Stimulated activated CD8-positive, alpha-beta memory T cell treated with anti-CD3 and anti-CD28 coated beads, Interleukin-15, amount 100 ng/mL, for 1 hour (primary cell): ENCODE measurements at places on chromosomes 13 and 19.

DNA sequence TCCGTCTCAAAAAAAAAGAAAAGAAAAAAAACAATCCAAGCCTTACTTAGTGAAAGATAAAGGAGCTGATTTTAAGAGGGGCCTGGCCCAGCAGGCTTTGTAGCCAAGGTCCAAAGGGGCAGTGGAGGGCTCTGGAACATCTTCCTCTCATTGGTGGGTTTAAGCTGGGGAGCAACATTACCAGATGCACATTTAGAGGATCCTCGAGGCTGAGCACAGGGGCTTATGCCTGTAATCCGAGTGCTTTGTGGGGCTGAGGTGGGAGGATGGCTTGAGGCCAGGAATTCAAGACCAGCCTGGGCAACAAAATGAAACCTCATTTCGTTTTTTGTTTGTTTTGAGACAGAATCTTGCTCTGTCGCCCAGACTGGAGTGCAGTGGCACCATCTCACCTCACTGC is 8.0 kb upstream of the TMEM160 start:
- no peak for DNase-seq

DNA sequence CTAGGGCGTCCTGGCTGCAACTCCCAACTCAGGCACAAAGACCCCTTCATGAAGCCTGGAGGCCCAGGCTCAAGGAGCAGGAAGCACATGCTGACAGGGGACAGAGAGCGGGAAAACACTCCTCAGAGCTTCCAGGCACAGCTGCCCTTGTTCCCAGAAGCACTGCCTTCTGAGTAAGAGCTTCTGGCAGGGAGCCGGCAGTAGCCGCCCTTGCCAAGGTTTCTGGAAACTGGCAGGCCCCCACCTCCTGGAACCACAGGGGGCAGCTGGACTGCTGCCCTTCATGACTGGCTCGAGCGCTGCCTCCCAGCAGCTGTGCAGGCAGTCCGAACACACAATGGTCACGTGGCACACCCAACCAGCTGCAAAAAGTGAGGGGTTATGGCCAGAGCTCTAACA is 33.6 kb upstream of the EPHX3 start:
- no peak for DNase-seq

DNA sequence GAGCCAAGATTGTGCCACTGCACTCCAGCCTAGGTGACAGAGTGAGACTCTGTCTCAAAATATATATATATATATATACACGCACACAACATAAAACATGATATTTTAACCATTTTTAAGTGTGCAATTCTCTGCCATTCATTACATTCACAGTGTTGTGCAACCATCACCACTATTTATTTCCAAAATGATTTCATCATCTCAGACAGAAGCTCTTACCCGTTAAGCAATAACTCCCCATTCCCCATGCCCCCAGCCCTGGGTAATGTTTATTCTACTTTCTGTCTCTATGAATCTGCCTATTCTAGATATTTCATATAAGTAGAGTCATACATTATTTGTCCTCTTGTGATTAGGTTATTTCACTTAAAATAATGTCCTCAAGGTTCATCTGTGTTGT is 20.3 kb downstream of the WDR88 start:
- no peak for DNase-seq

- no peak for DNase-seq
Measured at GRCh38 chr13:30103161-30103840, 204.1 kb downstream of the KATNAL1 start.

- DNase-seq, result no peak
Measured at GRCh38 chr13:79679334-79679733, 198.4 kb downstream of the NDFIP2 start.

DNA sequence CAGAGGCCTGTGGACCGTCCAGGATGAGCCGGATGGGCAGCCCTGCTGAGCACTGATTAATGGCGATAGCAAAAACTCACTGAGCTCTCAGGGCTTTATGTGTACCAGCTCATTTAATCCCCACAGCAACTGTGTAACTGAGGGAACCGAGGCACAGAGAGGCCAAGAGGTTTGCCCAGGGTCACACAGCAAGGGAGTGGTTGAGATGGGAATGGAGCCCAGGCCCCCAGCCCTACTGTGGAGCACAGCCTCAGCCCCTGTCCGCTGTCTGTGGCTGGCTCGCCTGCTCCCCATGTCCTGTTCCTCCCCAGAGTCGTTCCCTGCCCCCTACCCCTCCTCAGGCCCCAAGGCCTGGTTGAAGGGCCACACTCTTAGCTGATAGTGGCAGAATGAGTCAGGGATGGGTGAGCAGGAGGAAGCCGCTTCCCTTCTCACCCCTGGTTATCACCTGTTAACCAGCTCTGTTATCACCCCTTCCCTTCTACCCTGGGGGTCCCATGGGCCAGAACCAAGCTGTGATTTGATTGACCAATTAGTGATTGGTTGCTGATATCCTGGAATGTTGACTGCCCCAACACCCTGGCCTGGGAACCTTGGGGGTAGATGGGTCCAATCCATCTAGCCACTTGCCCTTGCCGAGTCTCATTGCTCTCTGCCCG is 21.2 kb downstream of the CAPN12 start:
- DNase-seq, result no peak

GRCh38 chr13:36548129-36548528 is 115.8 kb downstream of the CCNA1 start:
- no peak for DNase-seq

DNA sequence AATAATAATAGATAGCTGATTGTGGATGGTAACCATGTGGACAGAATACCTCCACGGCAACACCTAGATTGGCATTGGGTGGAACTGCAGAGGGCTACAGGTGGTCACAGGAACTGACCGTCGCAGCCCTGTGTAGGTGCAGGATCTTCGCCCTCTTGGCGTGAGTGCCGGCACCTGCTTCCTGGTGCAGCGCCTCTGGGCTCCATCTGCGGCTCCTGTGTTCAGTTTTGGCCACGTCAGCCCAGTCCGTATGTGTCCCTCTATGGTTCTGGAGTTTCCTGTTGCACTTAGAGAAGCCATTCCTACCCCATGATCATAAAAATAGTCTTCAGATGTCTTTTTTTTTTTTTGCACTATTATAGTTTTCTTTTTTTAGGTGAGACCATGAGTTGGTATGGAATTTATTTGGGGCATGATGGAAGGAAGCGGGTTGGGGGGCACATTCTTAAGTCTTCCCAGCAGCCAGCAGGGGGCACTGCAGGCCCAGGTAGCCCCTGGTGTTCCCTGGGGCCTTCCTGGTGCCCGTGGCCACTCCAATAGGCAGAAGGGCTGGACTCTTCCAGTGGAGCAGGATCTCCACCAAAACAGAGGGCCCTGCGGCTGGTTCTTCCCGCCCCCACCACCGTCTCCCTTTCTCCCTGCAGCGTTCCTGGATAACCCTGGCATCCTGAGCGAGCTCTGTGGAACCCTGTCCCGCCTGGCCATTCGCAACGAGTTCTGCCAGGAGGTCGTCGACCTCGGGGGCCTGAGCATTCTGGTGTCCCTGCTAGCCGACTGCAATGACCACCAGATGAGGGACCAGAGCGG is 10.1 kb upstream of the SLC25A42 start:
- peak; percentile 37 for DNase-seq

DNA sequence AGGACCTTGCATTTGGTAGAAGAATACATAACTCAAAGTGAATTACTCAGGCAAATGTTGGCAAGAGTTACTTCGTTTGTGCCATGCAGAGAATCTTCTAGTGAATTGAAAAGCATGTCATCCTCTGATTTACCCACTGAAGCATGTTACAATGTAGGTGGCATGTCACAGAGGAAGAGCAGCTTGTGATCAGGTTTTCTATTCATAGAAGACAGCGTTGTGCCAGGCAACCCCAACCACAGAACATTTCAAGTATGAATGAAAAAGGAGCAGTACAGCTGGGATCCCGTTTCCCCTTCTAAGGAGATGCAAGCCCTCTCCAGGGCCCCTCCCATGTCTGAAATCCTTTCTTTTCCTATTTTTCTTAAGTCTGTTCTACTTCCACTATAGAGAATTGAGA is 6.0 kb upstream of the KATNAL1 start:
- no peak for DNase-seq

DNA sequence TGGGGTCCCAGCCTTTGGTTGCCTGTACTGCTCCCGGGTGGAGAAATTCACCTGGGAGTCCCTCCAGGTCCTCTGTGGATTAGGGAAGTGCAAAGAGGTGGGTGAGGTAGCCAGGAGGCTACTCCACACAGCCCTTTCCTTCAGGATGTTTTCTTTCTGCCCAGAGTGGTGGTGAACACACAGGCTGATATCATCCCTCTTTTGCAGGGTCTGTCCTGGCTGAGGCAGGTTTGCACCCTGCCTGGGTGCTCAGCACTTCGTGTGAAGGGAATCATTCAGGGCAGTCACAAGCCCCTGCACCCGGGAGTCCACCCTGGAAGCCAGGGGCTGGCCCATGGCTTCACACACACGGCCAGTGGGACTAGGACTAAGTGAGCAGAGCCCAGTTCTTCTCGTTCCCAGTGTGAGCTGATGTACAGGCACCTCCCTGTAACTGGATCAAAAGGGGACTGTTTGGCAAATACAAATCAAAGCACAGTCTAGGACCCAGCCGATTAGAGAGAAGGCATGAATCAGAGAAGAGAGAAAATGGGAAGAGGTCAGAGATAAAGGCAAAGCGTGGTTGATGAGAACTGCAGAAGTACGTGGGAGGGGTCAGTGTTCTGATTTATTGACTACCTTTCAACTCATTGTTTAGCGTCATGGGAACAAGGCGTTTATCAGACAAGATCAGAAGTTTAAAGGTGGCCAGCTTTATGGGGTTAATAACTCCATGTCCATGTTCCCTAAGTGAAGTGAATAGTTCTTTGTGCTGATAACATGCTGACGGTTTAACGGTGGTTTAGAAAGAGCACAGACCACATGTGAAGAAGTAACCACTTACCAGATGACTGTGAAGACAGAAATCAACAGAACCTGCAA is 30.4 kb upstream of the SPATA13 start:
- no peak for DNase-seq

DNA sequence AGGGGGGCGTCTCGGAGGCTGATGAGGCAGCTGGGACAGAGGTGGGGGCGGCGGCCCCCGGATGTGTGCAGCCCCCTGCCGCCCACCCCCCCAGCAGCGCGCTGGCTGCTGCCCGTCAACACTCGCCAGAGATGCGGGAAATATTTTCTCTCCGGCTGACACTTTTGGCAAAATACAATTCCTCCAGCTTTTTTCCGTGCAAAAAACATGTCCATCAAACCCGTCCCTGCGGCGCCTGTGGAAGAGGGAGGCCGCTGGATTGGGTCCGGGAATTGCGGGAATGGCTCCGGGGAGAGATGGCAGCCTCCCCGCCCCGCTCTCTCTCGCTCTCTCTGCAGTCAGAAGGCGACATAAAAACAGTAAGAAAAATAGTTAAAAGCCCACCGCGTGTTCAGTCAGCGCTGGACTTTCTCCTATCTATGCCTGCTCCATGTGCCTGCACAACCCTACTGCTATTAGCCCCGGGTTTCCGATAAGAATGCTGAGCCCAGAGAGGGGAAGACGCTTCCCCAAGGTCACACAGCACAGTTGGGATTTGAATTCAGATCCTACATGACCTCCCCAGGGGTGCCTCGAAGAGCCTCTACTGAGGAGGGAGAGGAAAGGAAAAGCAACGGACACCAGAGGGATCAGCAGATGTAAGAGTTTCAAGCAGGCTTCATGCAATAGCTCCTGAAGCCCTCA is 23.2 kb downstream of the ZNRF4 start:
- no peak for DNase-seq

GRCh38 chr13:65468628-65469027 is 1761.5 kb downstream of the PCDH9 start:
- no peak for DNase-seq

- DNase-seq, result no peak
Measured at GRCh38 chr13:106425661-106426060, 109.8 kb downstream of the EFNB2 start.

DNA sequence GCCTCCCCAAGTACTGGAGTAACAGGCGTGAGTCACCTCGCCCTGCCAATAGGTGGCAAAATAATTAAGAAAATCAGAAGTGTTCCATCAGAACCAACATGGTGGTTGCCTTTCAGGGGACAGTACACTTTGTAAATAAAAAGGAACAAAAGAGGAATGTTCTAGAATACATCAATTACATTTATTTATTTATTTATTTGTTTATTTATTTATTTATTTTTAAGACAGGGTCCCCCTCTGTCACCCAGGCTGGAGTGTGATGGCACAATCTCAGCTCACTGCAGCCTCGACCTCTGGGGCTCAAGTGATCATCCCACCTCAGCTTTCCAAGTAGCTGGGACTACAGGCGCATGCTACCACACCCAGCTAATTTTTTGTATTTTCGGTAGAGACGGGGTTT is 12.9 kb upstream of the TYROBP start:
- DNase-seq, result no peak

GRCh38 chr19:35612559-35613321 is at the start of gene HAUS5:
Gene HAUS5 (plus strand): TSS chr19:35612735. CDS start chr19:35612795, 60 bp downstream.
- peak; percentile 89 for DNase-seq

DNA sequence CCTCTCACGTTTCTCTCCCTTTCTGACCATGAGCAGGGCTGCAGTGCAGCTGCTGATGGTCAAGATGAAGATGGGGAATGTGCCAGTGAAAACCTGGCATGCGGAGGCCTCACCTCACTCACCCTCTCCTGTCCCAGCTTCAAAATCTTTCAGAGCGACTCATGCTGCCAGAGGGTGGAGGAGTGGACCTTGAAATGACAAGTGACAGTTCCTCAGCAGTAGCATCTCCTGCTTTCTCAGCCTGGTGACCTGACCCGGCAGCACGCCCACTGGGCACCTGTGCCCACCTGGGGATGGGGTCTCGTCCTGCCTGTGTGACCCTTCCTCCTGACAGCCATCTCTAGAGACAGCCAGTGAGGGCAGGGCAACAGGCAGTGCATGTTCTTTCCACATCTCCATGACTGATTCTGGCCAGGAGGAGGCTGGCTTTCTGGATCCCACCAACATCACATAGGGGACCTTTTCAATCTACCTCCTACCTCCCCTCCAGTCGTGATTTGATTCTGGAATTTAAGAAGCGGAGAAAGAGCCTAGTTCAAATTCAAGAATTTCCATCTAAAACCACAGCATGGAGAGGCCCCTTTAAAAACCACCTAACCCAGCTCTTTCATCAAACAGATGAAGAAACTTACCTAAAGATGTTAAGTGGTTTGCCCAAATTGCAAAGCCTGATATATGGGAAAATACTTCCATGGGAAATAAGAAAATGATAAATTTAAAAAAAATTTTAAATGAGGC is 45.8 kb downstream of the RFX2 start:
- no peak for DNase-seq

- DNase-seq, result no peak
Measured at GRCh38 chr13:103006641-103007426, 59.4 kb downstream of the SLC10A2 start.

DNA sequence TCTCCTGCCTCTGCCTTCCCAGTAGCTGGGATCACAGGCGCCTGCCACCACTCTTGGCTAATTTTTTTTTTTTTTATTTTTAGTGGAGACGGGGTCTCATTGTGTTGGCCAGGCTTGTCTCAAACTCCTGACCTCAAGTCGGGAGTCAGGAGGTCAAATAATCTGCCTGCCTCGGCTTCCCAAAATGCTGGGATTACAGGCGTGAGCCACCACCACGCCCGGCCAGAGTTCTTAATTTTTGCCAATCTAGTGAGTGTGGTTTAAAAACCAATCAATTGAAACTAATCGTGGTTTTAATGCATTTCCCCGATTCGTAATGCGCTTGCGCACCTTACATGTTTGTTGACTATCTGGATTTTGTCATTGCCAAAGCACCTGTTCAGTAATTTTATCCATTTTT is 37.0 kb downstream of the SKA3 start:
- no peak for DNase-seq

GRCh38 chr13:110351636-110352420 is 44.7 kb downstream of the COL4A2 start:
- no peak for DNase-seq

GRCh38 chr13:113597391-113598080 is 13.0 kb downstream of the TFDP1 start:
- no peak for DNase-seq
